Head of caudate nucleus (tissue), 42 donors: ENCODE measurements at places on chromosomes 2 and 18.

DNA sequence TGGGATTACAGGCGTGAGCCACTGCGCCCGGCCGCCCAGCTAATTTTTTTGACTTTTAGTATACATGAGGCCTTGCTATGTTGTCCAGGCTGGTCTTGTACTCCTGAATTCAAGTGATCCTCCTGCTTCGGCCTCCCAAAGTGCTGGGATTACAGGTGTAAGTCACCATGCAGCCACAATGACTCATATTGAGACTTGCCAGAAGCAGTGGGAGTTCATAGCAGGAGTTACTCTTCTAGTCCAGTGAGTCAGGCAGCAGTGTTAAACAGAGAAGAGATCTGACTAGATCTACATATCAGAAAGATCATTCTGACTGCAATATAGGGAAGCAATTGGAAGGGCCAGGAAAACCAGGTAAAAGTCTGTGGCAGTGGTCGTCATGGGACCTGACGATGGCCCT, 1.5 kb upstream of the FLACC1 start:
- no peak for DNase-seq

DNA sequence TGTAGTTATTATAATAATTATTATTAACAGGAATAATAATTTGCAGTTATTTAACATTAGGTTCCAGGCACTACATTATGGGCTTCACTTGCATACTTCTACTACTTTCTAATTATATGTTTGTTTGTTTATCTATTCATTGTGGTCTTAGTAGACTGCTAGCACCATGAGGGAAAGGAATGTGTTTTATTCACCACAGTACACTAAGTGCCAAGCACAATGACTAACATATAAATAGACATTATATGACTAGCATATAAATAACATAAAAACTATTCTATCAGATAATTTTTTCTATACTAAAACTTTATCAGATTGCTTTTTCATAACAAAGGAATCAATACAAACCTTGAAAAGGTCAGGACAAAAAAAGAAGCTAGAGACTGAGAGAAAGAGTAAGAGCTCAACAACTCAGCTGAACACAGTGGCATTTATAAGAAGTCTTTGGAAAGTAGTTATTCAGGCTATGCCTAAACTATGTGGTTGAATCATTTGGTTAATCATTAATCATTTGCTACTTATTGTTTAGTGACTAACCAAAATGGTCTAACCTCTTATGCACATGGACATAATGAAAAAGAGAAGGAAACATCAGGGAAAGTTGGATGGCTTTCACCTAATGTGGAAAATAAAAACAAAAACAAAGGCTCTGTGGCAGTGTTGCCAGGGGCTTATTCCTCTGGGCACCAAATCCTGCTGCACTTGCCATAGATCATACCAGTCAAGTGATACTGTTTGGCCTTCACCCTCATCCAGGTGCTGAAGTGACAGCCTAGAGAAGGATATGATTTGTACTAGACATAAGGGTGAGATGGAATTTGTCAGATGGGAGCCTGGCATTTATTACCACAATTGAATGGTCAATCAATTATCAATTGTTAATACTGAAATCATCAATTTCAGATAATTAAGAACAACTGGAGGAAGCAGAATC, 174.9 kb downstream of the ETAA1 start:
- DNase-seq, result no peak

DNA sequence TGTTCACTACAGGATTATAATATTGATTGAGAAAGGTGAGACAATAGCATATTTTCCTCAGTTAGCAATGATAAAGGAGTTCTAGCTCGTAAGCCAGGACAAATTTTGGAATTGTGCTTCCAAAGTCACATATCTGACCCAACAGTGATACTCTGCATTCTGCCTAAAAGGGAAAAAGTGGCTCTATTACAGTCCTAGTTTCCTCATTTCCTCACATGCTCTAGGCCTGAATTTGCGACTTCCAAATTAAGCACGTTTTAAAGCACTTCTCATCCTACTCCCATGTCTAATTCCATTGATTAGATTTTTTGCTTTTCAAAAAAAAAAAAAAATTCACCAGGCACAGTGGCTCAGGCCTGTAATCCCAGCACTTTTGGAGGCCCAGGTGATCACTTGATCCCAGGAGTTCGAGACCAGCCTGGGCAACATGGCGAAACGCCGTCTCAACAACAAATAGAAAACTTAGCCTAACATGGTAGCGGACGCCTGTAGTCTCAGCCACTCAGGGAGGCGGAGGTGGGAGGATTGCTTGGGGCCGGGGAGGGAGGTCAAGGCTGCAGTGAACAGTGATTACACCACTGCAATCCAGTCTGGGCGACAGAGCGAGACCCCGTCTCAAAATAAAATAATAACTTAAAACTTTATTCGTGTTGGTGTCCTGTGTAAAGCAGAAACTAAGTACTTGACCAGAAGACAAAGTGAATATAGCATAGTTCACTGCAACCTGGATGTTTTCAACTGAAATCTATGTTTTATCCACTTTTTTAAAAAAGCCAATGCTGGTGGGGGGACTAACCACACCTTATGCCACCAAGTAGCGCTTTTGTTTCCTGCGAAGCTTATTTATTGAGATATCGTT, 1.5 kb downstream of the ESCO1 start:
- DNase-seq, result no peak

DNA sequence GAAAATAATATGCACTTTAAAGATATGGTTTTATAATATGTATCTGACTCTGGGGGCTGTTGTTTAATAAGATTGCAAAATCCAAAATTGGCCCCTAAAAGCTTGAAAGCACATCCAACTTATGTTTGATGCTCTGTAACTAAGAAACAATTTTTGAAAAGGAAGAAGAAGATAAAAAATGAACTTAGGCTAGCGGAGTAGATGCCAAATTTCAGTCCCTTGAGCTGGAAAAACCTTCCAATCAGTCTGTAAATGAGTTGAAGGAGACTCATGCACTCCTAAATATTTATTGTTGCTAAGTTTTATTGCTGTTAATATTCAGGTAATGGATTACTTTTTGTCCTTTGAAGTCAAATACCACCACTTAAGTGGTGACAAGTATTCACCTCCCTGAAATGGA, 465.0 kb downstream of the ZEB2 start:
- DNase-seq, result no peak

- peak; percentile 21 for DNase-seq
Observed at GRCh38 chr18:3262234-3263131, 550 bp downstream of the MYL12B start.

DNA sequence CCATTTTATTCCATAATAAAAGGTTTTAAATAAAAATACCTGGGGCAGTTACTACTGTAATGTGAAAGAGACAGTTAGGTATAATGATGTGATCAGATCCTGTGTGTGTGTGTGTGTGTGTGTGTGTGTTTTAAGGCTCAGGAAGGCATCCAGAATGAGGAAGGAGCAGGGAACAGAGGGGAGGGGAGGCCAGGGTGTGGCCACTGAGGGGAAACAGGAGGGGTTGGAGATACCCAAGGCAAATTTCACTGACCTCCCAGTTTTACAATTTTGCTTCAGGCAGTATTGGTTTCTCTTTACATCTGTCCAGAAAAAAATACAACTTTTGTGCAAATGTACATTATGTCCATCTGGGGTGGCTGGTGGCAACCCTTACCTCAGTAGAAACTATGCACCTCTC, 163.5 kb upstream of the FBXO11 start:
- DNase-seq, result no peak

DNA sequence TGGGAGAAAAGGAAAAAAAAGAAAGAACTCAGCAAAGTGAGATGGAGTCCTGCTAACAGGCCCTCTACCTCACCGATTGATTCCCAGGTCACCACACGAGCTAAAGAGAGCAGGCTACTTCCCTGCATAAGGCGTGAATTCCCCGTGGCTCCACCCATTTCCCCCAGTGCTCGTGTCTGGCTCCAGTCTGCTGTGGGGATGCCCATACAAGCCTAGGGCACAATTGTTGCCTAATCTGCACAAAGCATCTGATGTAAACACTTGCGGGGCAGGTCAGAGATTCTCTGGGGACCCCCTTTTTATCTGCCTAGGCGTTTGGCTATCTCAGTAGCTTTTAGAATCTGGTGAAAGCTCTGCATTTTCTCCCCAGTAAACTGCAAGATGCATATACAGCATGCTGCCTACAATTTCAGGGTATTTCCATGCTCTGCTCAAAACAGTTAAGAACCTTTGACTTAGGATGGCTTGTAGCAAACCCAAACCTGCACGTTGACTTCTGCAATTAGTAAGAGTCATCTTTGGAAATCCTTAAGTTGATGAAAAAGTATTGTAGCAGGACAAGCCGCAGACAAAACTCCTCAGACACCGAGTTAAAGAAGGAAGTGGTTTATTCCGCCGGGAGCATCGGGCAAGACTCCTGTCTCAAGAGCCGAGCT, 34.8 kb downstream of the MYO3B start:
- DNase-seq, result no peak

- DNase-seq, result no peak
Observed at GRCh38 chr2:23826040-23826439, 100.9 kb downstream of the ATAD2B start.

DNA sequence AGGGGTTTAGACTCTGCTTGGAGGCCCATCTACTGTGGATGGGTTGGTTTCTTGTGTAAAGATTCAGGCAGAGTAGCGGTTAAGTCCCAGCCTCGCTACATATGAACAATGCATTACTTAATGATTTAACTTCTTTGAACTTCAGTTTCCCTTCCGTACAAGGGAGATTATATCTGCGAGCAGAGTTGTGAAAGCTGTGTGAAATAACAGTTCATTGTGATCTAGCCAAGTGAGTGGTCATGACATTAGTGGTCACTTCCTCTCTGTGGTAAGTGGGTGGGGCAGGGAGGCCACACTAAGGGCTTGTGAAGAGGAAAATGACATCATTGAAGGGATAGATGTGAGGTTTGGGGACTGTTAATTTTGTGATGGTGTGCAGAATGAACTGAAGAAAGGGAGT, 14.1 kb upstream of the MEX3C start:
- DNase-seq, result no peak

DNA sequence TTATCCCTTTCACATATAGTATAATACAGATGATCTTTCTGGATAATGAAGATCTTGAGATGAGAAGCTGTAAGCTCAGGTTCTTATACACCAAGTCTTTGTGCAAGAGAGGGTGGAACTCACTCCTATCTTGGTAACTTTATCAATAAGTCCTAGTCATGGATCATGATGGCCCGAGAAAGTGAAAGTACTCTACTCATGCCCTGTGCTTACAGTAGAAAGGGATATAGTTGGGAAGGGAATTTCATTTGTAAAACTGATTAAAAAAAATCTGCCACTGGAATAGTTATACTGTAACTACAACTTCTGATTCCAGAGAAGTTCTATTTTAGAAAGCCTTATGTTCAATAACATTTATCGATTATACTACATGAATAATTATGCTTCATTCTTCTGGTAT, 51.8 kb downstream of the MYO3B start:
- no peak for DNase-seq

GRCh38 chr2:134912361-134912760, 6.3 kb upstream of the CCNT2 start:
- DNase-seq, result no peak

DNA sequence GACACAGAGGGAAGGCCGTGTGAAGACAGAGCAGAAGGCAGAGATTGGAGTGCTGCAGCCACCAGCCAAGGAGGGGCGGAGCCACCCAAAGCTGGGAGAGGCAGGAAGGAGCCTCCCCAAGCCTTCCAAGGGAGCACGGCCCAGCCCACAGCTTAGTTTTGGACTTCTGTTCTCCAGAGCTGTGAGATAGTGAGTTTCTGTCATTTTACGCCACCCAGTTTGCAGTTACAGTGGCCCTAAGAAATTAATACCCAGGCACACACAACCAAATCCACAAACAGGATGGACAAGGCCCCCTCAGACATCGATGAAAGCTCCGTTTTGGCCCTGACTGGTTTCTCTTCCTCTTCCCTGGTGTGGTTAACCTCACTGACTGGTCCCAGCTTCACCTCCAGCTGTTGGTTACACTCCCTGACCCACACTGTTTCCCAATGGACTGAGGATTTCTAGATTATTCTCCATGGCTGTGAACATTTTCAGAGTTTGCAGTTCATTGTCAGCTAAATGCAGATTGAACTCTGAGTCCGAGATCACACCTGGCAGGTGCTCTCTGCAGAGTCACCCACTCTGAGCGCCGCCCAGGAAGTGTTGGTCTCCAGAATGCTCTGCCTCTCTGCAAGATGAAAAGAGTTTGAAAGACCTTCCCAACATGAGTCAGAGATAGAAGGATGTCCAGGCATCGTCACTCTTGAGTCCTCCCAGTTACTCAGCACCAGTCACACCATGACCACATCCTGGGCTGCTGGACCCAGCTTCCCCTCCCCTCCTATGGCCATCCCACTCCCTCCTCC, 100.2 kb downstream of the TWIST2 start:
- no peak for DNase-seq

GRCh38 chr2:7994397-7994951, 687.4 kb upstream of the ID2 start:
- no peak for DNase-seq

- no peak for DNase-seq
Observed at GRCh38 chr18:46700066-46700824, 43.2 kb upstream of the LOXHD1 start.

- DNase-seq, result no peak
Observed at GRCh38 chr18:54135216-54135615, 89.3 kb downstream of the MBD2 start.

DNA sequence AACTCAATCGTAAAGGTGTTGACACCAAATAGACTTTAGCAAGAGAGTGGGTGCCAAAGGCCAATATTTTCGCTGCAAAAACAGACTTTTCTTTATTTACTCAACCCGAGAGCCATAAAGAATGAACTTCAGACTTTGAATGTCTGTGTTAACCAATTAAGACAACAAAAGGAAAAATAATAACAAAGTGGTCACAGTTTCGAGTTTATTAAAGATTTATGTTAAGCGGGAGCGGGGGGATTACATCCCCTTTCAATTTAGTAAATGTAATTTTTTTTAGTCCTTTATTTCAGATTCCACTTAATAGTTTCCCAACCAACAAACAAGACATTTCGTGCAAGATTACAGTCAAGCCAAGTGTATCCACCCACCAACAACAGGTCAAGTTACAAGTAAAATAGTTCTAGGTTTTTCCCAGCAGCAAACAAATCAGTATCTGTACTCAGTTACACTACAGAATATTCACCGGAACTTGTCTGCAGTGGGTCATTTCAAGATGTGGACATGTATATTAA, 9.0 kb downstream of the CDH2 start:
- DNase-seq, result no peak

DNA sequence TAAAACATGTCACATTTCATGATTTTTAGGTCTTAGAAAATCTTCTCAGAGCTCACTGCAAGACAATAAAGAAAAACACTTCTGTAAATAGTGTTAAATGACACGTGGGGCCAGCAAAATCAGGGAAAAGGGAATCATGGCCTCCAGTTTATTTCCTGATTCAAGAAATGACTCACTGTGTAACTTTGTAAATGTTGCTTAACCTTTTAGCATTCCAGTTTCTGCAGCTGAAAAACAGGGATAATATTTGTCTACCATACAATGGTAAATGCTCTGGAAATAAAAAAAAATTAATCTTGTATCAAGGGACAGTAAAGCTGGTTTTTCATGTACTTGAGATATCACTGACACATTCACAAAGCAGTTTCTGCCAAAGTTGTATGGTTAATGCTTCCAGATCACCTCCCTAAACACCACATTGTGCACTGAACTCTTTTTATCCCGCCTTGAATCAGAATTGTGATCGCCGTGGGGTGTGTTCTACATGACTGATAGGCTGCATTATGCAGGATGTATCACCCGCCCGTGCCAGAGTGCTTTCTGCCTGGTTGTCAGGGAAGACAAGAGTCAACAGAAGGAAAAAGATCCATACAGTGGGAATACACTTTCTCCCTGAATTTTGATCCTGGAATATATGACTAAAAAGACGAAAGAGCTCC, 238.8 kb downstream of the IKZF2 start:
- DNase-seq, result peak; percentile 46

GRCh38 chr18:13265008-13265910, 46.7 kb downstream of the LDLRAD4 start:
- no peak for DNase-seq
